Right kidney (tissue), 9 donors: ENCODE measurements at places on chromosomes 4 and X.

- no peak for DNase-seq
Observed at GRCh38 chrX:45775468-45775867, 574.8 kb upstream of the DIPK2B start.

DNA sequence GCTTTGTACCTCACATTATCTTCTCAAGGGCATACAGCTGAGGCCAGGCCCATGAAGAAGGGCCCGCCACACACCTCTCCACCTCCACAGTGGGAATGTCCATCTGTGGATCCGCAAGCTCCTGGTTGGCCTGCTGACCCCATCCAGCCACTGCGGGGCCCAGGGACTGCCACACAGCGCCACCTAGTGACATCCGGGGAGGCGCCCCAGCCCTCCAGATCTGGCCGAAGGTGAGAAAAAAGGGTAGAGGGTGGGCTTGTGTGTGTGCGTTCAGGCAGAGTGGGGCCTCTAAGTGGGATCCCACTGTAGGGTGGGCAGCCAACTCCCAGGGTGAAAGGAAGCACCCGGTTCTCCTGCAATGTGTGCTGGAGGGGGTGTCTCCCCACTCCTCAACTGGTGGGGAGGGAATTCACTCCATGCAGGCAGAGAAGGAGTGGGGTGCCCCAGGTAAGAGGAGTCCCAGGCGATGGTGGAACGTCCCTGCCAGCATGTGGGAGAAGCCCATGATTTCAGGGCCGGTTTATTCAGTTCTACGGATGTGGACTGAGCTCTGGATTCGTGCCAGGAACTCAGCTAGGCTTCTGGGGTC is 117.3 kb downstream of the ENPP6 start:
- peak; percentile 71 for DNase-seq

GRCh38 chr4:183599690-183600089 is 59.3 kb downstream of the RWDD4 start:
- no peak for DNase-seq

GRCh38 chrX:121084903-121085611 is 37.6 kb downstream of the GLUD2 start:
- no peak for DNase-seq

DNA sequence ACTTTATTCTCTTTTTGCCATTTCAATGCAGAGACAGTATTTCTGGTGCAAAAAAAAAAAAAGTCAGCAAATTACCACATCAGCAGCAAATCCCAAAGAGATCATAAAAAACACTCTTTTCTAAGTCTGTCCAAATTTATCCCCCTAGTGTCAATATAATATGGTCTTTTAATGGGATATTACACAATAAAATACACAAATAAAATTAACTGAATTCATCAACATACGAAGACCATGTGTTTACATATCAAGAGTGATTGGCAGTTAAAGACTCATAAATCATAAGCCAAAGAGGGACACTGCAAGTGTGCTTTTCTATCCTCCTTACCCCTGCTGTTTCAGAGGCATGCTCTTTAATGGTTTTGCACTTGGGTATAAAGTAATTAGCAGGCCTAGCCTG is 340.2 kb upstream of the DKK2 start:
- no peak for DNase-seq

DNA sequence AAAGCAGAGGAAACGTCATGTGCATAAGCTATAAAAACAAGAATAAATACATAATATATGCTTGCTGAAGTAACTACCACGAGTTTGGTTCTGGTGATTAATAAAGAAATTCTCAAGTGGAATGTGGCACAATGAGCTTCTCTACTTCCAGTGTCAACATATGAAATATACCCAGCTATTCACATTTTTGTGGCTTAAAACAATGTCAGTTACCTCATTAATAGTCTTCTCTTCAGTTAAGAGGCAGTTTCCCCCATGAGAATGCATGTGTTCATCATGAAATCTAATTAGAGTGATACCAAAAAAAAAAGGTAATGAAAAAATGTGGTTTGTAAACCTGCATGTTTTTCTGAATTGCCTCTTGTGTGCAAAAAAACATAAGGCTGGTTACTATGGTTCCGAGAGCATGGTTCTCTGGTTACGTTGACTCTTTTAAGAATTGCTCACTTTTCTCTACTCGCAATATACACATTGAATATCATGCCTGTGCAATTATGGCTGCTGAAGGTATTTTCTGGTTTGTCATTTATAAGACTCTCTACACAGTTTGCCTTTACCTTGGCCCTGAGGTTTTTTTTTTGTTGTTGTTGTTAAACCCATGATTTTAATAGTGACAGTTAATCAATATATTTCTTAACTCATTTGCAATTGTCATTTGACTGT is 108.2 kb downstream of the PCDH7 start:
- no peak for DNase-seq

- no peak for DNase-seq
Observed at GRCh38 chr4:8081171-8081570, 77.4 kb downstream of the ABLIM2 start.

DNA sequence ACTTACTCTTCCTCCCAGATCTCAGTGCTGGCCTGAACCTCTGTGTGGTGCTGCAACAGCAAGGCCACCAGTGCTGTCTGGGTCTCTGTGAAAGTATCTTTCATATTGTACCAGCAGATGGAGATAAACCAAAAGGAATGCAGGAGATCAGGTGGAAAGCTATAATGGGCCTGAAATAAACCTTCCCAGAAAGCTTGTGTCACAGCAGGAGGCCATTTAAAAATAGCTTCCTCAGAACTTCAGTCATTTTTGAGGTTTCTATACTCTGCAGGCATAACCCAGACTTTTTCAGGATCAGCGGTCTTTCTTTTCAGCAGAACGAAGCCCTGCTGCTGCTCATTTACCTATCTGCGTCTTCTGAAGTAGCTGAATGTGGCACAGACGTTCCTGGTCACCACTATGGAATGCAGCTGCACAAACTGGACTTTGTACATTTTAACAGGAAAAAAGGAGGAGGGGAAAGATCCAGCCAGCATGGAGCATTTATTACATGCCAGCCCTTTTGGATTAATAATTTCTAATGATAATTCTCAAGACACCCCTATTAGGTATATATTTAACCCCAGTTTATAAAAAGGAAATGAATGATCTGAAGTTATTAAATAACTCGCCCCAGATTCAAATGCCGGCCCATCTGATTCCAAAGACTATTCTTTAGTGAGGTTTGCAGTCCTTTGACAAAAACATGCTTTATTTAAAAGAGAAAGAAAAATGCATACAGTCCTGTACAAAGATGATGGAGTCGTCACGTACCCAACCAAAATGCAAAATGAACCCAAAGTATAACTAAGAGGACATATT is 119.7 kb downstream of the NFKB1 start:
- peak; percentile 55 for DNase-seq

DNA sequence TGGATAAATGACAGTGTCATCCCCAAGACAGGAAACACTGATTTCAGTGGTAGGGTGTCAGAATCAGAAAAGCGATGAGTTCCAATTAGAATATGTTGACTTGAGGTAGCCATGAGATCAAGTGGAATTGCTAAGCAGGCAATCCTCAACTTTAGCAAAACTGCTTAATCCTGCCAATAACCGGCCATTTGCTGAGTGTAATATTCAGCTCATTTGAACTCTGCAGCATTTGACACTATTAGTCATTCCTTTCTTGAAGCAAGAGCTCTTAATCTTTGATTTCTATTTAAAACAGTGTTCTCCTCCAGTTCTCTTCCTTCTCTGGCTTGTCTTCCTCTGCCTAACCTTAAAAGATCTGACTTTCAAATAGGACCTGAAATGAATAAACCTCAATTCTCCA is 68.7 kb upstream of the DCLK2 start:
- DNase-seq = no peak

DNA sequence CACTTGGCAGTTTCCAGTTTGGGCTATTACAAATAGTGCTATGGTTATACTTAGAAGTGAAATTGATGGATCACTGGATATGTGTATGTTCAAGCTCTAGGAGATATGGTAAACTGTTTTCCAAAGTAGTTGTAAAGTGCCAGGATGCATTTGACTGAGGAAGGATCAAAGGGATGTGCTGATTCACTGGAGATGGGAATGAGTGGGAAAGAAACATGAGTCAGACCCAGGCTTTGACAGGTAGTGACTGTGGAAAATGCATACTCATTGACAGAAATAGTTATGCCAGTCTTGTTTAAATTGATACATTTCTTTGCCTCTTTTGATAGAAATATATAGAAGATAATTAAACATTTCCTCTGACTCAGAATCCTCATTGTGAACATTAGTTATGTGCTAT is 77.9 kb downstream of the CEP135 start:
- DNase-seq = no peak

DNA sequence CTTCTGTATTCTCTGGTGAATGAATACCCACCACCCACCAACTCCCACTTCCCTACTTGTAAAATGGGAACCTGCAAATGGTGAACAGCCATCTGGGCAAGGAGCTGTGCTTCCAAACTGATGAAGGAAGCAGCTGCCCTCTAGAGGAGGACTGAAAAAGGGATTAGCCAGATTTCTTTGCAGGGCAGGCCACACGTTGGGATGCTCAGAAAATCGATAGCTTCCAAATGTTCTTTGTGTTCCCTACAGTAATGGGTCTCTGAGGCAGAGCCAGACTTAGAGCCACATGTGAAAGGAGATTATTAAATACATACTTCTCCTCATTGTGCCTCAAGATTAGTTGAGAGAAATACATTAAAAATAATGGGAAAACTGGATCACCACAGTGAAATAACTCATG is 39.3 kb upstream of the LPAR4 start:
- no peak for DNase-seq

DNA sequence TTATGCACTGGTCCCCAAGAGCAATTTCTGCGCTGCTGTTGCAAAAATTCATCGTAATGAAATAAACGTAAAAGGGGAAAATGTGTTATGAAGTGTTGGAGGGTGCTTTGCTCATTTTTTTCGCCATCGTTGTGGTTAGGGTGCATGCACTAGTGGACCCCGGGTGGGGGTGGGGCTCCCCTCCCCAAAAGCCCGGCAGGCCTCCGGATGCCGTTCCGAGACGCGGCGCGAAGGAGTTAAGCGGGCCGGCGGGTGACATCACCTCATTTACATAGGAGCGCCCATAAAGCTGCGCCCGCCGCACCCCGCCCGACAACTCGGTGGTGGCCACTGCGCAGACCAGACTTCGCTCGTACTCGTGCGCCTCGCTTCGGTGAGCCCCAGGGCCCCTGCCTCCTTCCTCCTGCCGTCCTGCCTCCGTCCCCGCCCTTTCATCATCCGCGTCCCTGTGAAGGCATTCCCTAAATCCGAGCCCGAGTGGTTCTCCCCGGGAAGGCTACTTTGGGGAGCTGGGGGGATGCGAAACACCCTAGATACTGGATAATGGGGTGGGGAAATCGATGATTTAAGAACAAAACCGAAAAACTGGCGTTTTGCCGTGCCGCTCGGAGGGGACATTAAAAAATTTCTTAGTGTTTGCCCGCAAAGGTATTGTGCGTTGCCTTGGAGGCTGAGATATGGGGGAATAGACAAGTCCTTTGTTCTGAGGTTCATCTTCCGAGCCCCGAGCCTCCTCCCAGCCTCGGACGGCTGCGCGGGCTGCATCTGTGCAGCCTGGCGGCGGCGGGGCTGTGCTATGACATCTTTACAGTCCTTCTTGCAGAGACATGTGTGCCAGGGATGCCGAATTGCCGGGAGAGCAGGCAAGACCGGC is at the start of gene TMSB4X:
TSS of gene TMSB4X (plus strand) at position 315 of the 874 bp plus-strand sequence.
- DNase-seq = peak; percentile 78

GRCh38 chrX:72366701-72367454 is 61.2 kb upstream of the CITED1 start:
- DNase-seq = peak; percentile 32

GRCh38 chr4:108365551-108365950 is 196.8 kb upstream of the LEF1 start:
- DNase-seq = no peak
